ENCODE measurements at places on chromosomes 5 and 9.

GRCh38 chr5:154944716-154945115, 3.8 kb downstream of the MRPL22 start:
- DNase-seq = no peak

- no peak for DNase-seq
These were observed 167.2 kb downstream of the XRCC4 start for GRCh38 chr5:83244516-83244915.

- DNase-seq = no peak
These were observed 163.5 kb upstream of the SNX2 start for GRCh38 chr5:122611406-122611805.

- DNase-seq = no peak
These were observed 115.7 kb downstream of the MUSK start for GRCh38 chr9:110784309-110784708.

- no peak for DNase-seq
These were observed 7.5 kb upstream of the RAPGEF1 start for GRCh38 chr9:131747352-131747751.

- DNase-seq = no peak
These were observed 71.2 kb downstream of the GHR start for GRCh38 chr5:42494414-42494813.

- DNase-seq = no peak
These were observed 243.9 kb upstream of the SMARCA2 start for GRCh38 chr9:1771094-1771789.

- no peak for DNase-seq
These were observed 12.0 kb downstream of the IRX2 start for GRCh38 chr5:2739360-2740050.

GRCh38 chr9:86470326-86470725, 116.1 kb upstream of the TUT7 start:
- no peak for DNase-seq

- DNase-seq = no peak
These were observed 41.1 kb upstream of the RUFY1 start for GRCh38 chr5:179509239-179509638.

Data from iPS DF 6.9 (cell line).